Endothelial cell (in vitro differentiated cells): ENCODE measurements at places on chromosomes 6 and 20. TPM values are rescaled to one million over a fixed set of nuclear protein-coding genes. Genes with fewer than 3 reads are reported as not detected.

- peaks cover 29% of the 10 kb centered on the region for H3K36me3 ChIP-seq
- H3K27me3 ChIP-seq: peaks cover 9% of the 10 kb centered on the region
- no peaks in the 10 kb centered on the region for H3K4me1 ChIP-seq
- no peak for DNase-seq
- no peak overlapping the region for H3K4me3 ChIP-seq
- H3K27ac ChIP-seq: no peak overlapping the region
Observed at GRCh38 chr20:25282796-25283195, 34.9 kb downstream of the PYGB start.

DNA sequence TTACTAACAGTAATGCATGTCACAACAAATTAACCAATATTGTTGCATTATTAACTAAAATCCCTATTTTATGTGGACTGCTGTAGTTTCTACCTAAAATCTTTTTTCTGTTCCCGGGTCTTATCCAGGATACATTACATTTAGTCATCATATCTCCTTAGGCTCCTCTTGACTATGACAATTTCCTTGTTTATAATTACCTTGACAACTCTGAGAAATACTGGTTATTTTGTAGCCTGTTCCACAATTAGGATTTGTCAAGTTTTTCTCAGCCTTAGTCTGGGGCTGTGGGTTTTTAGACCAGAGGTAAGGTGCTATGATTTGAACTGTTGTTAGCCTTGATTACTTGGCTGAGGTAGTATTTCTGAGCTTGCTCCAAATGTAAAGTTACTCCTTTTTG lies 3.7 kb downstream of the FBXO5 start:
- peaks cover 23% of the 10 kb centered on the region for H3K4me1 ChIP-seq
- DNase-seq: no peak

DNA sequence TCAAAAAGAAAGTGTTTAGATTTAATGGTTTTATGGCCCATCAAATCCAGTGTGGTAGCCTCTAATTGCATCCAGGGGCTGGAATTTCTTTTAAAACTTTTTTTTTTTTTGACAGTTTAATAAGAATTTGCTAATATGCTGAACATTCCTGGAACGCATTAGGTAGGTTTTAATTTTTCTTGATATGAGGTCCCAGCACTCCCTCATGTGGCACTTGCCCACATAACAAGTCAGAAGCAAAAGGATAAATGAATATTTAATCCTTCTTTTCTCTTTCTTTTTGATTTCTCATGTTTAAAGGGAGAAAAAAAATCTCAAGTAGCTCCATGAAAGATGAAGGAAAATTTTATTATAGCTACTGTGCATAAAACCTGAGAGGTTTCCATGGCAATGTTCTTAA lies 13.5 kb downstream of the HAO1 start:
- H3K27me3 ChIP-seq: no peaks in the 10 kb centered on the region
- H3K4me3 ChIP-seq: no peak overlapping the region
- H3K36me3 ChIP-seq: no peaks in the 10 kb centered on the region
- no peak overlapping the region for H3K27ac ChIP-seq
- DNase-seq: no peak
- H3K4me1 ChIP-seq: no peaks in the 10 kb centered on the region

DNA sequence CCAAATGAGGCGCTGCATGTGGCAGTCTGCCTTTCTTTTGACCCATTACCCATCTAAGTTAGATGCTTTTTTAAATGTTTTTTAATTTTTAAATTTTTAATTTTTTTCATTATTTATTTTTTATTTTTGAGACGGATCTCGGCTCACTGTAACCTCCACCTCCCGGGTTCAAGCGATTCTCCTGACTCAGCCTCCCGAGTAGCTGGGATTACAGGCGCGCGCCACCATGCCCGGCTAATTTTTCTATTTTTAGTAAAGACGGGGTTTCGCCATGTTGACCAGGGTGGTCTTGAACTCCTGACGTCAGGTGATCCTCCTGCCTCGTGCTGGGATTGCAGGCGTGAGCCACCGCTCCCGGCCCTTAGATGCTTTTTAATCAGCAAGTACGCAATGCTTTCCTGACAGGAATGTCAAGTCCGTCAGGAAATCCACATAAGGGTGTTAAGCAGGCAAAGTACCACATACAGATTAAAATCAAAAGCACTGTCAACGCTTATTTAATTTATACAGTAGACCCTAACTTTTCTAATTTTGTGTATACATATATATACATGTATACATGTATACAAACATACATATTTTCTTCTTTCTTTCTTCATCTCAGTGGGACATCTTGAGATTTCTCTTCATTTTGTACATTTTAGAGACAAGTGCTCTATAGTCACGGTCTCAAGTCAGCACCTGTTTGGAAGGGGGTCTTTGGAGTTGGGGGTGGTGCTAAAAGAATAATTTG lies 995 bp upstream of the GSTA4 start:
- peaks cover 5% of the 10 kb centered on the region for H3K36me3 ChIP-seq
- H3K27me3 ChIP-seq: peaks cover 17% of the 10 kb centered on the region
- peak; percentile 29 for DNase-seq
- H3K27ac ChIP-seq: peak overlapping the region; percentile 99

Gene TSBP1
- not detected for total RNA-seq

GRCh38 chr20:4108495-4109306 lies 93.3 kb upstream of the RNF24 start:
- no peak overlapping the region for H3K27ac ChIP-seq
- H3K4me3 ChIP-seq: no peak overlapping the region
- no peaks in the 10 kb centered on the region for H3K27me3 ChIP-seq
- peaks cover 4% of the 10 kb centered on the region for H3K4me1 ChIP-seq

GRCh38 chr6:49551078-49551865 lies 804 bp downstream of the C6orf141 start:
- peaks cover 5% of the 10 kb centered on the region for H3K27me3 ChIP-seq
- no peak overlapping the region for H3K27ac ChIP-seq
- peak overlapping the region; percentile 84 for H3K4me3 ChIP-seq

DNA sequence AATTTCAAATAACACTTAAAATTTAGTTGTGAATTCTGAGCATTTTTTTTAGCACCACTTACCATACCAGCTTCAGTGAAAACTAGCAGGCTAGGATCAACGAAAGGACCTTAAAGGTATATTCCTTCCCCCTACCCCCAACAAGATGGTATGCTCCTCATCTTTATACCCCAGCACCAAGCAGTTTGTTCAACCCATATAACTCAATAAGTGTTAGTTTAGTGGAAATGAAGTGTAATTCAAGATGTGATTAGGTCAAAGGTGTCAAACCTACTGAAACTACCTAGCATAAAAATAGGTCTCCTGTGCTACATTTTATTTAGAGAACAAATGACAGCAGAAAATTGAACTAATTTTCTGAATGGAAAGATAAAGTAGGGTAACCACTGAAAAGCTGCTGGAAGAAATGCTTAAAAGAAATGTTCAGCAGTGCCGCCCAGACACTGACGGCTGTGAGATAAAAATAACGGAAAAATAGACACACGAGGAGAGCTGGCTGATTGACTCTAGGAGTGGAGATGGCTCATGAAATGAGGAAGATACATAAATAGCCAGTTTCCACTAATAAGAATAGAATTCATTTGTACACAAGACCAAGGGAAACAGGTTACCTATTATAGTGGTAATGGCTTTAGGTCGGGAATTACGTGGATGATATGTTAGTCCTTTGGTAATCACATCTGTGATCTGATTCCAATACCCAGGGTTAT lies 94.8 kb downstream of the IPCEF1 start:
- no peak overlapping the region for H3K4me3 ChIP-seq
- peaks cover 18% of the 10 kb centered on the region for H3K4me1 ChIP-seq
- DNase-seq: no peak
- no peak overlapping the region for H3K27ac ChIP-seq

Gene C2
- 0.82 TPM for total RNA-seq

DNA sequence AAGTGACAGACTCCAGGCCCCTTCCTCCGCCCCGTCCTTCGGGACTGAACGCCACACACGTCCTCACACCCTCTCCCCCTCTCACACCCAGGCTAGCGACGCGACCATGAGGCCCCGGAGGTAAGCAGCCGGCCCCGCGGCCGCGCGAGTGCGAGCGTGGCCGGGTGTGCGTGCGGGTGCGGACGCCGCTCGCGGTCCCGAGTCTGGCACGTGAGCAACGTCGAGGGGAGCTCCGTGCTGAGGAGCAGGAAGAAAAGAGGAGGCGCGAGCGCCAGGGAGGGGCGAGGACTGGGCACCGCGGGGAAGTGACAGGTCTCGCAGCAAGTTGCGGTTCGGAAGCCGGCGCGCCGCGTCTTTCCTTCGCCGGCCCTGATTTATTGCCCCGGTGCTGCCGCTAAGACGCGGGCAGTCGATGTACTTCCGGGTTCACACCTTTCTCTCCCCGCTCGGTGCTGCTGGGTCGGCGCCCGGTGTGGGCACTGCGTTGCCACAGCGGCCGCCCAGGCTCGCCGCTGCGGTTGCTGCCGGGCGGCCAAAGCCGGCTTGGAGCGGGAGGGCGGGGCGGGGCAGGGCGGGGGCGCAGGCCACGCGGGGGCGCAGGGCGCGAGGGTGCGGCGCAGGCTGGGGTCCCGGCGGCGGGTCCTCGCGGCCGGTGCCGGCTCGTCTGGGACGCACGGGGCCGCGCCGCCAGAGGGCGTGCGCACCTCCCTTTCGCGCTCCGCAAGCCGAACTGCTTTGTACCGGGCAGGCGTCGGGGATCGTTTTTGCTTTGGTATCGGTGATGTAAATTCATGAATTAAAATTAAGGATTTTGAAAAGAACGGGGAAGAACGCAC lies 15.8 kb upstream of the LIN28B start:
- H3K27me3 ChIP-seq: peaks cover 4% of the 10 kb centered on the region
- peak overlapping the region; percentile 93 for H3K4me3 ChIP-seq
- peak overlapping the region; percentile 87 for H3K27ac ChIP-seq
- H3K36me3 ChIP-seq: peaks cover 6% of the 10 kb centered on the region
- peak; percentile 89 for DNase-seq

Gene PROCR
- total RNA-seq: 254 TPM

Gene MOXD1
- 0.08 TPM for total RNA-seq

Gene CTNNBL1
- 84.8 TPM for total RNA-seq

DNA sequence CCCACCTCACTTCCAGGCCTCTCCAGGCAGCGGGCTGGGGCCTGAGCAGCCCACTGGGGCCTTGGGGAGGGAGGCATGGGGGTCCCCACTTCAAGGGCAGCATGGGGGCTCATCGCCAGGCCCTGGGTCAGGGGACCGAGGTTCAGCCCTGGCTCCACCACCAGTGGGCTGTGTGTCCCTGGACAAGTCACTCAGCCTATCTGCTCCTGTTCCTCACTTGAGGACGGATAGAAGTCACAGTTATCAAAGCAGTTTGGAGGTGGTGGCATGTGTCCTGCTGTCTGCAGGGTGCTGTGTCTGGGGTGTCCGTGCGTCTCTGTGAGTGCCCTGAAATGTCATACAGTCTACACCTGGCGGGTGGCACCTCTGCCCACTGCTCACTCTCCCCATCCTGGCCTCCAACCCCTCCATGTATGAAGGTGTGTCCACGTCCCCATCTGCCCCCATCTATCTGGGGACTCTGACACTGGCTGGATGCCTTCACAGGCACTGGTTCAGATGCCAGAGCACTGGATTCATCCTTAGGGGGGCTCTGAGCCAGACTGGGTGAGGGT lies 3.6 kb downstream of the EEF1A2 start:
- no peak overlapping the region for H3K4me3 ChIP-seq
- H3K4me1 ChIP-seq: no peaks in the 10 kb centered on the region
- H3K36me3 ChIP-seq: peaks cover 15% of the 10 kb centered on the region
- peaks cover 13% of the 10 kb centered on the region for H3K27me3 ChIP-seq

DNA sequence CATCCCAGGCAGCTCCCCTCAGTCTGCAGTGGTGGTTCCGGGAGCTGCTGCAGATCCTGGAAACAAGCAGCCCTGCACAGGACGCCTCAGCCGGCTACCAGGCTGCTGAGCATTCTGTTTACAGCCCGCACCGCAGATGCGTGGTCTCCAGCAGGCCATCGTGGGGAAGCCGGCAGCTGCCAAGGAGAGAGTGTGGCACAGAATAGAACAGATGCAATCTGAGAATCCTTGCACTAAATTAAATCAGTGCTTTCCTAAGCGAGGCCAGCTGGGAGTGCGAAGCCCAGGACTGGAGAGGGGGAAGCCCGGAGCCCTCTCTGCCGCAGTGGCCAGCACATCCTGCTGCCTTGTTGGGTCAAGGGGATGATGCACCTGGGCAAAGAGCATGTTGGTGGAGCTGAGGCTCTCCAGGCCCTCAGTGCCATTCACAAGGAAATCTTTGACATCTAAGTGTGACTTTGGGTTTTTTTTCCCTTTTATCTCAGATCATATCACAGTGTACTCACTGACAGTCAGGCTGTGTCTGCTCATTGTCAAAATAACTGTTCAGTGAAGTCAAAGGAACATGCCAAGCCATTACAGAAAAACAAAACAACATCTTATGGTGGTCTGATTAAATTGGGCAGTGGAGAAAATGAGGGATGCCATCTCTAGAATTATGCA lies 118.1 kb downstream of the SYNDIG1 start:
- DNase-seq: no peak
- peaks cover 5% of the 10 kb centered on the region for H3K36me3 ChIP-seq
- H3K4me1 ChIP-seq: no peaks in the 10 kb centered on the region
- H3K4me3 ChIP-seq: no peak overlapping the region
- H3K27me3 ChIP-seq: peaks cover 1% of the 10 kb centered on the region

GRCh38 chr6:162481938-162482337 lies 245.6 kb downstream of the PRKN start:
- H3K27ac ChIP-seq: no peak overlapping the region
- no peaks in the 10 kb centered on the region for H3K27me3 ChIP-seq
- no peak for DNase-seq
- no peak overlapping the region for H3K4me3 ChIP-seq
- no peaks in the 10 kb centered on the region for H3K4me1 ChIP-seq
- no peaks in the 10 kb centered on the region for H3K36me3 ChIP-seq

- H3K27ac ChIP-seq: peak overlapping the region; percentile 67
- peaks cover 2% of the 10 kb centered on the region for H3K27me3 ChIP-seq
- DNase-seq: no peak
- peaks cover 29% of the 10 kb centered on the region for H3K36me3 ChIP-seq
- H3K4me1 ChIP-seq: no peaks in the 10 kb centered on the region
- H3K4me3 ChIP-seq: peak overlapping the region; percentile 73
Observed at GRCh38 chr6:35461270-35461669, 6.9 kb upstream of the RPL10A start.

GRCh38 chr6:15949982-15950381 lies 178.9 kb upstream of the MYLIP start:
- no peak for DNase-seq
- no peak overlapping the region for H3K27ac ChIP-seq
- H3K4me1 ChIP-seq: peaks cover 10% of the 10 kb centered on the region
- H3K27me3 ChIP-seq: peaks cover 2% of the 10 kb centered on the region
- no peak overlapping the region for H3K4me3 ChIP-seq

- no peak for DNase-seq
- H3K27ac ChIP-seq: no peak overlapping the region
- no peaks in the 10 kb centered on the region for H3K4me1 ChIP-seq
- no peaks in the 10 kb centered on the region for H3K36me3 ChIP-seq
- no peak overlapping the region for H3K4me3 ChIP-seq
- H3K27me3 ChIP-seq: no peaks in the 10 kb centered on the region
Observed at GRCh38 chr20:23537030-23537429, 31.3 kb downstream of the CST9L start.
